NCI-H2029 (cell line): ENCODE measurements at places on chromosomes 11 and 22.

- peak; percentile 64 for DNase-seq
Observed at GRCh38 chr11:68524213-68524612, 63.7 kb downstream of the PPP6R3 start.

GRCh38 chr11:94507485-94507884 is 4.8 kb upstream of the C11orf97 start:
- no peak for DNase-seq

DNA sequence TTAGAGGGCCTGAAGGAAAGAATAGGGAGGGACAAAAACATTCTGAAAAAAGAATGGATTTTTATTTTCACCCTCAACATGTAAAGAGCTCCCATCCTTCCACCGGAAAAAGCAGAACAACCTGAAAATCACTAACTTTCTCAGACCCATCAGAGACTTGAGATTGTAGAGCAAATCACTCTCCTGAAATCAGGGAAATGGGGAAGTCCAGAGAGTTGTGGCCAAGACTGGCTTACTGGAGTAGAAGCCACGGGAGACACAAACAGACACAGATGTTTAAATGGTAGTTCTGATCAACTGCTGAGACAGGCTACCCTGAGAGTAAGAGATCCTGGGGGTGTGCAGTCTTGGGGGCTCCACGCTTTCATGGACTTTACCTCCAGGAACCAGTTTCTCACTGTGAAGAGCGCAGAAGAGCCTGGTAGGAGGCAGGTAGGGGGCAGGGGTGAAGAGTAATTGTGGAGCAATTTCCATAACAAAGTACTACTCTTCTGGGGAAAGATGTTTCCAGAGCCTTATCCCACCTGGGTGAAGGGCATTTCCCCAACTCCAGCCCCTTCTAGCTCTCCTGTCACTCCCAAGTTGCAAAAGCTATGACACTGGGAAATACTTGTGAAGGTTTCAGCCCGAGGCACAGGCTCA is 47.1 kb downstream of the ASCL2 start:
- no peak for DNase-seq

GRCh38 chr22:49365910-49366309 is 461.8 kb downstream of the BRD1 start:
- DNase-seq = no peak

GRCh38 chr22:46369716-46370583 is 34.4 kb downstream of the TRMU start:
- DNase-seq = no peak

DNA sequence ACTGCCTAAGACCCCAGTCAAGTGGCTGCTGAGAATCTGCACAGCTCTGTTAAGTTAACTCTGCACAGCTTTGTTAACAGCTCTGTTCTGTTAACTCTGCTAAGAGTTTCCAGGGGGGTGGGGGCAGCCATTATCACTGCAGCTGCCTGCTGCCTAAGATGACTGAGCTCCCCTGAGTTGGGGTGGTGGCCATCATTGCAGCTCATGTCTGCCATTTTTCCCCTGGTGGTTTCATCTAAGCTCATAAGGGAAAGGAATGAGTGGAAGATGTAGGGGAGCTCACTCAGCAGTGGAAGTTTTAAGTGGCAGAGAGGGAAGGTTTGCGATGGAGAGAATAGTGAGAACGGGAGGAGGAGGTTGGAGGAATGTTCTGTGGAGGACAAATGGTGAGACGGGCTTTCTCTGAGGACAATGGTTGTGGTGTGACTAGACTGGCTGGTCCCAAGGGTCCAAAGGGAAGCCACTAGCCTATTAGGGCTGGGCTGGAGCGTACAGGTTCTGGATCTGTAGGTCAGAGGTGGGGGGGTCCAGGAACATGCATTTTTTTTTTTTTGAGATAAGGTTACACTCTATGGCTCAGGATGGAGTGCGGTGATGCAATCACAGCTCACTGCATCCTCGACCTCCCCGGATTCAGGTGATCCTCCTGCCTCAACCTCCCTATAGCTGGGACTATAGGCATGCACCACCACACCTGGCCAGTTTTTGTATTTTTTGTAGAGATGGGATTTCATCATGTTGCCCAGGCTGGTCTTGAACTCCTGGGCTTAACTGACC is 13.5 kb upstream of the PLET1 start:
- no peak for DNase-seq

GRCh38 chr11:30186748-30187147 is 44.1 kb upstream of the FSHB start:
- no peak for DNase-seq
